Lung microvascular endothelial cell (primary cell): ENCODE measurements at places on chromosomes 12 and 14. TPM values are rescaled to one million over a fixed set of nuclear protein-coding genes. Genes with fewer than 3 reads are reported as not detected.
A peak's percentile ranks its signal among the peaks of the same experiment; 100 is the strongest.

DNA sequence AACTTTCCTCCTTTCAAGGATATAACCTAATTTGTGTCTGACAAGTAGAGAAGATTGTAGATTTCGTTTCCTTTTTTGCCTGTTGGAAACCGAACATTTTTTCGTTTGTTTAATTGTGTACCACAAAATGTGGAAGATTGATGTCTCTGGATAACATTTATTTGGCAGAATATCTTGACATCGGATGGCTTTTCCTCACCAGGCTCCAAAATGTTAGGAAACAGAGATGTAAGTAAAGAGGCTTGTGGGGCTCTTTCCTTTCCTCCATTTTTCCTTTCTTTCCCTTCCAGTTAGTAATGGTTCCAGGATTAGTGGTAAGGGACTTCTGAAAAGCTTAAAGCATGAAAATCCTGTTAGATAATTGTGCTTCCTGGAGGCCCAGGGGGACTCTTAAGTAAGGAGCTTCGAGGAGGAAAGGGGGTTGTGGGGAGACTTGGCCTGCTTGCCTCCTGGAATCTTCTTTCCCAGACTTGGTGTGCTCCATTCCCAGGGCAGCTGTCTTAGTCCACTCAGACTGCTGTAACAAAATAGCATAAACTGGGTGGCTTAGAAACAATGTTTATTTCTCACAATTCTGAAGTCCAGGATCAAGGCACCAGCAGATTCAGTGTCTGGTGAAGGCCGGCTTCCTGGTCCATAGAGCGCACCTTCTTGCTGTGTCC, 243.1 kb upstream of the PWP1 start:
- DNase-seq: no peak

GUCY2C gene
- not detected in 2 replicates for total RNA-seq

GRCh38 chr12:58069268-58069963, 128.0 kb downstream of the ATP23 start:
- no peak for DNase-seq

KRT75 gene
- total RNA-seq: not detected in 2 replicates

DNA sequence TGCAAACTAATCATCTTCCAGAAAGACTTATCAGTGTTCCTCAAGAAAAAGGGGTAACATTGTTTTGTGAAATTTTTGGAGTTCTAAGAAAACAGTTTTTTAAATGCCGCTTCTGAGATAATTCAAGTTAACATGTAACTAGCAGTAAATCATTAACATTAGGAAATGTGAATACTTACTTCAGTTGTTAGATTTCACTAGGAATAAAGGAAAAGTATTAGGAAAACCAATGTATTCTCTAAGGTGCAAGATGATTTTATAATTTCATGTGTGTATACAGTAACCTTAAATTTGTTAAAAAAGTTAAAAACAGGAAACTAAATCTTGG, 36.8 kb downstream of the PAPOLA start:
- no peak for DNase-seq

CACNB3 gene
- 6.2 and 7.0 TPM in 2 replicates for total RNA-seq

GRCh38 chr12:70241845-70242244, 1.4 kb upstream of the CNOT2 start:
- DNase-seq: no peak

IKZF4 gene
- total RNA-seq: 0.20 and 0.22 TPM in 2 replicates

DNA sequence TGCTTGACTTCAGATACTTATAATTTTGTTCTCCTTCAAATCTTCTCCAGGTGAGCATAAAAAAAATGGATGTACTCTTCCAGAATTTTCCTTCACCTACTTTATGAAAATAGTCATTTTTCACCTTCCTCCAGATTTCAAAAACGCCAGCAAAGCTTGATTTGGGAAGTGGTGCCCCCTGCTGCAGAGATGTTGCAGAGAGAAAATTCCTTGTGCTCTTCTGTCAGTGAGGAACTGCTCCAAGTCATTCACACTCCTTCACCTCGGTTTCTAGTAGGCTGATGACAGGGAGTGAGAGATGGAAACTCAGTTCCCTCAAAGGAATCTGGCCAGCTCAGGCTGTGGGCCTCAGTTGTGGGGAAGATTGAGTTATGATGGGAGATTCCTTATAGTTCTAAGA, 24.2 kb upstream of the RNASE3 start:
- DNase-seq: peak; percentile 30

DNA sequence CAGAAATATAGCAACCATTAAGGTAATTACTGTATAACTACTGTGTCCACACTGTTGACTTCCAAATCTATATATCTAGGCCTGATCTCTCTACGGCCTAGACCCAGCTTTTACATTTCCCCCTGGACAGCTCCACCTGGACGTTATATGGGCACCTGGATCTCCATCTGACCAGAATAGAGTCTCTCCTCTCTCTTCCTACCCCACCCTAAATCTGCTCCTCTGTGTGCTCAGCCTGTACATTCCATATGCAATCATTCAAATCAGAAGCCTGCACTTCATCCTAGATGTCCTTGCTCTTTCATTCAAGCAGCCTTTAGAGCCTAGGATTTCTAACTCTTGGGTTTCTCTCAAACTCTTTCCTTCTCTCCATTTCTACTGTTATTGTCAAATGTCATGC, 255.0 kb downstream of the PAX9 start:
- no peak for DNase-seq

DNA sequence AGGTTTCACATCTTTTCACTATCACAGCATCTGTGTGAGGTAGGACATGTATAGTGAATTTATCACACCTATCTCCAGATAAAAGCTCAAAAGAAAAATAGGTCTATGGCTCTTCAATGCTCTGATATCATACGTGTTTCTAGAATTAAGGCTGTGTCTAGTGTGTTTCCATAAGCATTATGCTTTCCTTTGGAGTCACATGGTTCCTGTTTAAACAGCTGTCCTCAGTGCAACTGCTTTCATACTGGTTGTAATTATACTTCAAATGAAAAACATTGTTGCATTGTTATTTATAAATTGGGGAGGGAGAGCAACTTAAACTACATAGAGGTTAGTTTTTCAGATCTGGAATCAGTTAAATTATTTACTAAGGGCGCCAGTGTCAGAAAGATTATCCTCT, 151.6 kb downstream of the SYT1 start:
- peak; percentile 21 for DNase-seq

GRCh38 chr12:64506955-64507354, 55.0 kb downstream of the TBK1 start:
- DNase-seq: no peak

PLA2G1B gene
- total RNA-seq: not detected in 2 replicates

GRCh38 chr14:67551940-67552339, 18.9 kb downstream of the PLEKHH1 start:
- DNase-seq: no peak

GDF3 gene
- 0.79 and 0.87 TPM in 2 replicates for total RNA-seq

GRCh38 chr14:74531467-74531866, 37.9 kb downstream of the ISCA2 start:
- peak; percentile 33 for DNase-seq

GRCh38 chr12:69639400-69640016, 28.8 kb upstream of the LRRC10 start:
- peak; percentile 80 for DNase-seq

- no peak for DNase-seq
Observed at GRCh38 chr12:105030820-105031807, 45.0 kb downstream of the NOPCHAP1 start.

- no peak for DNase-seq
Observed at GRCh38 chr14:39265033-39265432, 31.3 kb downstream of the MIA2 start.

GRCh38 chr12:106234449-106234848, 13.4 kb downstream of the CKAP4 start:
- DNase-seq: no peak

DNA sequence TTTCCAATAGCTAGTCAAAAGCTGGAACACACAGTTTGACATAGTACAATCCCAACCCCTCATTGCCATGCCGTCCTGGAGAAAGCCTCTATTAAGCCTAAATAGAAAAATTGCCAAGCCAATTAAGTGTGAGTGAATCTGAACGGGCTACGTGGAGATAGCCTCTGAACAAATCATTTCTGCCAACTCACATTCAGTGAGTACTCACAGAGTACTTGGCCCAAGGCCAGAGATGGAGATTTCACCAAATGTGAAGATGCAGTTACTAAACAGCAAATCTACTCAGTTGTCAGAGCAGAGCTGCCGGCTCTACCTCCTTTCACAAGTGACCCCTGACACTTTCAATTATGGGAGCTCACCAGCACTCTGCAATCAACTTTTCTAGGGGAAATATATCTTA, 350.0 kb downstream of the GALC start:
- no peak for DNase-seq

DNA sequence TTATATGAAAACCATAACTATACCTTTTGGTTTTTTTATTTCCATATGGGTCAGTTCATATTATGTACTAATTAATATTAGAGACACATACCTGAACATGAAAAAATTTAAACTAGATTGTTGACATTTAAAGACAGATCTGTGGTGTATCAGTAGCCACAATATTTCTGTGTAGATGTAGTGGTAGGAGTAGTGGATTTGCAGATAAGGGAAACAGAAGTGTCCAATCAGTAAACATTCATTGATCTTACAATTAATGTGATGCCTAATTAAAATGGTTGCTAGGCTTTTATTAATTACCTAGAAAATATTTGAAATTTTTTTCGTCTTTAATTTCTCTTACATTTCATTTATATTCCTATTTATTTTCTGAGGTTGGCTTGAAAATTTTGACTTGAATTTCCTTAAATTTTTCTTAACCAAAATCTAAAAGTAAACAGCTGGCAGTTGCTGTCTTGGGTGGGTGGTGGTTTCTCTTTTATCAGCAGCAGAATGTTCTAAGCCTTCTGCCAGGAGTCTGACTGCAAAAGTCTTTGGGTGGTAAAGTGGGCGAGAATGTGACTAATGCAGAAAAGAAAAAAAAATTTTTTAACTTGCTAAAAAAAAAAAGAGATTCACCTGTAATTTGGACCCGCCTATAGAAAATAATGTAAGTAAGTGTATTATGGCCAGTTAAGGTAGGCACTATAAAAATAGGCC, 2.4 kb downstream of the FGFR1OP2 start:
- DNase-seq: peak; percentile 23

DNA sequence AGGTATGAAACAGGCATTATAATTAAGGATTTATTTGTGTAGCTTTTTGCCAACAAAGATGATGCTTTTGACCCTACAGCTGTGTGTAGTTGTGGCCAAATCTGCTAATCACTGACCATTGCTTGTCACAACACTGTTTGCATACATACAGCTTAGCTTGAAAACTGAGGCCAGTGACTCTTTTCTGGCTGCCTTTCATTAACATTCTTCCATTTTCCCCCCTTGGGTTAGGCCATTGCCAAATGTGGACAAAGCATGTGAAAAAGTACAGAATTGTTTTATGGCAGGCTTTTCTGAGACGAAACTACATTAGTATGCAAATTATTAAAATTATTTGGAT, 263.3 kb downstream of the SLC16A7 start:
- DNase-seq: no peak

ZC2HC1C gene
- 0.40 and 0.44 TPM in 2 replicates for total RNA-seq

B4GALNT1 gene
- under 0.01 TPM in 1 of 2 replicates, not detected in the other for total RNA-seq

RD3L gene
- total RNA-seq: not detected in 2 replicates
